Aorta (tissue), 5 donors: ENCODE measurements at places on chromosomes 1 and 21. TPM values are rescaled to one million over a fixed set of nuclear protein-coding genes. Genes with fewer than 3 reads are reported as not detected.

- no peak for DNase-seq
- no peaks in the 10 kb centered on the region for H3K4me1 ChIP-seq
- no peaks in the 10 kb centered on the region for H3K27me3 ChIP-seq
- no peak overlapping the region for H3K27ac ChIP-seq
Observed at GRCh38 chr1:22654692-22655091, 1.7 kb downstream of the C1QB start.

GRCh38 chr21:46423546-46424038 lies 35.1 kb upstream of the DIP2A start:
- no peak overlapping the region for H3K27ac ChIP-seq

DNA sequence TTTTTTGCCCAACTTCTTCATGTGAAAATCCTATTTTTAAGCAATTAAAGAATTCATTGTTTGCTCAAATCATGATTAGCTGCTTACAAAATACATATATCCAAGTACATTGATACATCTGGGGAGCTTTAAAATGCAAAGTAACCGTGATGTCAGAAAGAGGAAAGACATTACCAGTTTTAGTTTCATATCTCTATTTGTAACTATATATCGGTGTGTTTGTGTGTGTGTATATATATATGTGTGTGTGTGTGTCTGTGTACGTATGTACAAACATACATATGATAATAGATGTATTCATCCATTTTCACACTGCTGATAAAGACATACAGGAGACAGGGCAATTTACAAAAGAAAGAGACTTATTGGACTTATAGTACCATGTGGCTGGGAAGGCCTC lies 310.1 kb downstream of the DPYD start:
- no peaks in the 10 kb centered on the region for H3K27me3 ChIP-seq
- no peak overlapping the region for H3K27ac ChIP-seq
- no peak overlapping the region for H3K4me3 ChIP-seq

DNA sequence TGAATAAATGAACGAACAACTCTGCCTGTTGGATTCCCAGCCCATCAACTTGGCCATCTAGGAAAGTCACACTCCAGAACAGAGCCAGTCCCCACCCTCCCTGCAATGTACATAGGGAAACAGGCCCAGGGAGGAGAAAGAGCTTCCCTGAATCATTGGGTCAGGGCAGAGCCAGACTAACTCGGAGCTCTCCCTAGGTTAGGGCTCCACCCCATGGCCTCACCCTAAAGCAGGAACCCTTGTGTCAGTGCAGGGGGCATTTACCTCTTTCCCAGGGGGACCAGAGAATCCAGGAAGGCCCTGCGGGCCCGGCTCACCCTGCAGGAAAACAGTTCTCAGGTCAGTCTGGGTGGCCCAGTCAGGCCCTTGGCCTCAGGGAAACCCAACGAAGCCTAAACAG lies 11.6 kb downstream of the COL9A2 start:
- H3K36me3 ChIP-seq, result no peaks in the 10 kb centered on the region
- DNase-seq, result no peak
- H3K4me3 ChIP-seq, result no peak overlapping the region
- no peaks in the 10 kb centered on the region for H3K4me1 ChIP-seq
- H3K27me3 ChIP-seq, result no peaks in the 10 kb centered on the region
- H3K27ac ChIP-seq, result no peak overlapping the region

DNA sequence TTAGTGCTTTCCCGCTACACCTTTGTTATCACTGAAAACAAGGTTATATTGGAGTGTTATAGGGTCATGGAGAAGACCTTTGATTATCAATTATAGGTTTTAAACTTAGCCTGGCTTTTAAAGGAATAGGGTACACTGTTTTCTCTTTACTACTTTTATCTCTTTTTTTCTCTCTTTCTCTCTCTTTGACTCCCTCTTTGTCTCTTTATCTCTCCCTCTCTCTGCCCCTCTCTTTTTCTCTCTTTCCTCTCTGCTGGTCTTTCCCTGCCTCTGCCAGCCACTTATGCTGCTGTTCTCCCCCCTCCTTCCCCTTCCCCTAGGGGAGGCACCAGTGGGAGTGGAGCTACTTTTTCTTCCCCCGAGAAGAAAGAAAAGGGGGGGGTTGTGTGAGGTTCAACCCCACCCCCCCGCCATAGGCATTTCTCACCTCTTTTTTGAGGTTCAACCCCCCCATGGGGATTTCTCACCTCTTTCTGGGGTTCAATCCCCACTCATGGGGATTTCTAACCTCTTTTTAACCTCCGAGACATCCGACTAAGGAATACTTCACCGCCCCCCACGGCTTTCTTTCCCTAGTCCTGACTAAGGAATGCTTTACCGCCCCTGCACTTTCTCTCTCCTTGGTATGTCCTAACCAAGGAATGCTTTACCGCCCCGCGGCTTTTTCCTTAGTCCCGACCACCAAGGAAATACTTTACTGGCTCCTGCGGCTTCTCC lies 17.2 kb upstream of the ZBTB8B start:
- peak overlapping the region; percentile 21 for H3K4me3 ChIP-seq
- DNase-seq, result peak; percentile 52
- no peak overlapping the region for H3K27ac ChIP-seq
- no peaks in the 10 kb centered on the region for H3K36me3 ChIP-seq
- no peaks in the 10 kb centered on the region for H3K4me1 ChIP-seq
- no peaks in the 10 kb centered on the region for H3K27me3 ChIP-seq

DNA sequence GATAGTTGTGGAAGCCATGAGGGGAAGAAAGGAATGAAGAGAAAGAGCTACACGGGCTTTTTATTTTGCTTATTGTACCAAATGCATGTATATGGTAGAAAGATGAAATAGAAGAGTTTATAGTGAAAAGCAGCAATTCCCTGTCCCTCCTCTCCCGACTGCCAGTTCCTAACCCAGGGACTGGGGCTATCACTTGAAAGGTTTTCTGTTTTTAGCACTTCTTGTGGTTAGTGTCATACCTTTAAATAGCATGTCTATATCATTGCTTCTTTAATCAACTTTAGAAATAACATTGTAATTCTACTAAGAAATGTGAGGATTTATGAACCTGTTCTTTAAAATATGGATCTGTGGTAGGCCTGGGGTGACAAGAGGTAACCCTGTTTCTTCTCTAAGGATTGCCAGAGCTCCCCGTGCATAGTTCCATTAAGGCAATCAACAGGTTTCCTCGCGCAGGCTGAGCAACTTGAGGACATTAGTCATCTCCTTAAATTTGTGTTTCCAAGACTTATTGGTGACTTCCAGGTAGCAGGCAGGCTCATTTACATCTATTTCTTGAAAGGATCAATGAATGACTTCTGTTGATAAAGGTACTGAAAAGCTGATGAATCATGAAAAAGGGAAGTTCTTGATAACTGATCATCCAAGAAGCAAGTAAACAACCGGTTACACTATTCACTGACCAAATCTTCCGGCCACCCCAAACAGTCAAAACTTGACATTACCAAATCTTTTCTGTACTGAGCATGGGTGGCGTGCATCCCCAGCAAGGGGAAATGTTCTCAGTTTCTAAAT lies 37.8 kb upstream of the S1PR1 start:
- H3K27me3 ChIP-seq, result no peaks in the 10 kb centered on the region
- H3K36me3 ChIP-seq, result no peaks in the 10 kb centered on the region
- no peak overlapping the region for H3K4me3 ChIP-seq
- no peak for DNase-seq

DNA sequence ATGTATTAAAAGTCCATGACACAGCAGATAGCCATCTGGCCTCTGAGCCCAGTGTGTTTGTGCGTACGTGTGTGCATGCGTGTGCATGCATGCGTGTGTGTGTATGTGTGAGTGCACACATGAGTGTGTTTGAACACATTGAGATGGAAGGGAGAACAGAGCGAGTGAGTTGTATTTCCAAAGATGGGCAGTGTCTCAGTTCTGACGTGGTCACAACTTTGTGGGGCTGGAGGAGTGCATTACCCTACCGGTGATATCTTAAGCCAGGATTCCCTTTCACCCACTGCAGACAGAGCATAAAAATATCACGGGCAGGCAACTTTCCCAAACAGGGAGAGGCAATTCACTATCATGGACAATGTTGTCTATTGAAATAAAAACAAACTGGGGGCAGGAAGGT lies 27.8 kb downstream of the IRF2BP2 start:
- no peaks in the 10 kb centered on the region for H3K36me3 ChIP-seq
- no peak for DNase-seq
- no peaks in the 10 kb centered on the region for H3K27me3 ChIP-seq
- H3K27ac ChIP-seq, result peak overlapping the region; percentile 91

DNA sequence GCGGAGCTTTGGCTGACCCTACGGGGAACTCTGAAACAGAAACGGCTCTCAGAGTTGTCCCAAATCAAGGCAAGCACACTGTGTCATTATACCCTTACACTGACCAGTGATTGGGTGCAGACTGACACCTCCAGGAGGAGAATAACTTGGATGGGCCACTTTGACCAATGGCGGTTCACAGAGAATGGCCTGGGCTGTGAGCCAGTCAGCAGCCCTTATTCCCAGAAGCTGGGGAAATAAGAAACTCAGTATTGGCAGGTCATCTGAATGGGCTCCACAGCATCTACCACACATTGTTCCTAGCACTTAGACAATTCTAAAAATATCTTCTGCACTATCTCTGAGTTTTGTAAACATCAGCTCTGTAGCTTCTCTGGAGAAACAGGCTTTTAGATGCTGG lies 265.2 kb downstream of the ADGRL2 start:
- H3K36me3 ChIP-seq, result no peaks in the 10 kb centered on the region
- H3K27me3 ChIP-seq, result no peaks in the 10 kb centered on the region
- H3K4me3 ChIP-seq, result no peak overlapping the region
- H3K4me1 ChIP-seq, result no peaks in the 10 kb centered on the region
- H3K27ac ChIP-seq, result no peak overlapping the region
- no peak for DNase-seq

- H3K4me3 ChIP-seq, result no peak overlapping the region
- DNase-seq, result no peak
- no peaks in the 10 kb centered on the region for H3K4me1 ChIP-seq
- H3K27me3 ChIP-seq, result no peaks in the 10 kb centered on the region
Observed at GRCh38 chr1:235745503-235746136, 96.0 kb upstream of the GNG4 start.

DNA sequence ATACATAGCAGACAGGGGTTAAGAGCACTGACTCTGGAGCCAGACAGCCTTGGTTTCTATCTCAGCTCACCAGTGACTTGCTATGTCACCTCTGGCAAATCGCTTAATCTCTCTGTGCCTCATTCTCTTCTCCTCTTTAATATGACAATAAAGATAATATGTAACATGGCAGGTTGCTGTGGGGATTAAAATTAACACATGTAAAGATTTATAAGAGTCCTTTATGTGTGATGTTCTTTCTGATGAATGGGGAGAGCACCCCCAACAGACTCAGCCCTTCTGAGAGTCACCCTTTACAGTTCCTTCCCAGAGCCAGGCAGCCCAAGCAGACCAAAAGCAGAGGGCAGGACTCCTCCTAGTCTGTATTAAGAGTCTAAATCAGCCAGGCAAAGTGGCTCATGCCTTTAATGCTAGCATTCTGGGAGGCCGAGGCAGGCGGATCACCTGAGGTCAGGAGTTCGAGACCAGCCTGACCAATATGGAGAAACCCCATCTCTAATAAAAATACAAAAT lies 76.5 kb upstream of the SDC3 start:
- no peaks in the 10 kb centered on the region for H3K27me3 ChIP-seq
- no peaks in the 10 kb centered on the region for H3K36me3 ChIP-seq
- peaks cover 8% of the 10 kb centered on the region for H3K4me1 ChIP-seq
- no peak overlapping the region for H3K27ac ChIP-seq
- DNase-seq, result no peak

- no peak overlapping the region for H3K27ac ChIP-seq
- H3K4me1 ChIP-seq, result no peaks in the 10 kb centered on the region
- H3K27me3 ChIP-seq, result no peaks in the 10 kb centered on the region
- H3K36me3 ChIP-seq, result no peaks in the 10 kb centered on the region
- no peak for DNase-seq
Observed at GRCh38 chr1:151995774-151996173, 2.1 kb upstream of the S100A10 start.

GRCh38 chr1:236507022-236507700 lies 16.6 kb upstream of the LGALS8 start:
- peaks cover 2% of the 10 kb centered on the region for H3K4me1 ChIP-seq
- DNase-seq, result no peak
- H3K36me3 ChIP-seq, result no peaks in the 10 kb centered on the region
- H3K4me3 ChIP-seq, result no peak overlapping the region

GRCh38 chr1:18299441-18300338 lies 181.0 kb upstream of the KLHDC7A start:
- no peaks in the 10 kb centered on the region for H3K36me3 ChIP-seq
- no peak for DNase-seq
- no peak overlapping the region for H3K4me3 ChIP-seq
- no peaks in the 10 kb centered on the region for H3K27me3 ChIP-seq
- no peaks in the 10 kb centered on the region for H3K4me1 ChIP-seq

DNA sequence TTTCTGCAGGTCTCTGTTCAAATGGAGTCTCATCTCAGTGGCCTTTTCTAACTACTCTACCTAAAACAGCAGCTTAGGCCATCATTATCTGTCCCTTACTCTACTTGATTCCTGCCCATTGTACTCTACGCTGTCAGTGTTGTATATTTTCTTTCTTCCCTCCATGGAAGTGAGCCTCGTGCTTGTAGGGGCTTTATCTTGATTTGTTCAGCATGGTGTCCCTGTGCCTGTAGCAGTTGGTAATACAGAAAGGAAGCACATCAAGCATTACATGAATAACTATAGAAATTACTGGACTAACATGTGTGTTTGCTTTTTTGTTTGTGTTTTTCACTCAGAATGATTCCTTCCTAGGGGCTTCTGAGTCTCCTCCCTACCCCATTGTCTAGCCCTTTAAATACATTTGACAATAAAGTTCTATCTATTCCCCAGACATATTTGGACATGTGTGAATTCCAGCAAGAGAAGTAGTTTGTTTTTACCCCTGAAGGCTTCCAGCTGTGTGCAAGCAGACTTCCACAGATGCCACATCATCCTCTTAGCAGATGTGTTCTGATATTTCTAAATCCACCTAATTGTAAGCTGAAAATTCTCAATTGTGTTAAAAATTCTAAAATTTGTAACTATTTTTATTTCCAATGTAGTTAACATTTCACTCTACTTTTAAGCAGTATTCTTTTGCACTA lies 40.3 kb downstream of the PRMT2 start:
- H3K27me3 ChIP-seq, result no peaks in the 10 kb centered on the region
- no peak for DNase-seq
- H3K27ac ChIP-seq, result no peak overlapping the region
- H3K4me3 ChIP-seq, result no peak overlapping the region
- no peaks in the 10 kb centered on the region for H3K4me1 ChIP-seq
- no peaks in the 10 kb centered on the region for H3K36me3 ChIP-seq

GRCh38 chr1:39683591-39684312 lies 7.5 kb downstream of the HPCAL4 start:
- H3K4me1 ChIP-seq, result no peaks in the 10 kb centered on the region
- H3K27me3 ChIP-seq, result no peaks in the 10 kb centered on the region
- no peak overlapping the region for H3K4me3 ChIP-seq
- H3K27ac ChIP-seq, result no peak overlapping the region

GRCh38 chr1:184060316-184060715 lies 8.8 kb downstream of the TSEN15 start:
- no peak overlapping the region for H3K27ac ChIP-seq
- no peaks in the 10 kb centered on the region for H3K4me1 ChIP-seq
- no peaks in the 10 kb centered on the region for H3K27me3 ChIP-seq
- no peaks in the 10 kb centered on the region for H3K36me3 ChIP-seq
- DNase-seq, result no peak

Gene FAM78B
- 3.4 TPM for total RNA-seq

Gene HSD11B1
- total RNA-seq, result 21.5 TPM

Gene HHAT
- 3.9 TPM for total RNA-seq

Gene RGS8
- 0.10 TPM for total RNA-seq

Gene RGS16
- 9.2 TPM for total RNA-seq

Gene S100A12
- 4.4 TPM for total RNA-seq
